ELF-1 (cell line): ENCODE measurements at places on chromosomes 12 and 14.

- no peak for DNase-seq
Observed at GRCh38 chr12:123142518-123142840, 8.4 kb downstream of the PITPNM2 start.

- no peak for DNase-seq
Observed at GRCh38 chr12:79956896-79957295, 22.0 kb upstream of the PPP1R12A start.

DNA sequence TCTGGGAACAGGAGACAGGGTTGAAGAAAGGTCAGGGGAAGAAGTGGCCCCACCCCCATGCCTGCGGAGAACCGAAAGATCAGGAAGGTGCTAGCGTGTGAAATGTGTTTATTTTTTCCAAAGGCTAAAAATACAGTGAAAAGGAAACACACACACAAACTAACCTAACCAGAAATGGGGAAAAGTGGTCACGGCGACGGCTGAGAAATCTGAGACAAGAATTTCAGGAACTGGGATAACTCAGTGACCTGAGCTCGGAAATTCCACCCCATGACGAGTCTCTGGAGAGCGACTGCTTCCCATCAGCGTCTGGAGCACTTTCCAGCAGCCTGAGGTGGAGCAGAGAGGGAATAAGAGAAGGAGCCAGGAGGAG lies 16.6 kb upstream of the RND1 start:
- peak; percentile 80 for DNase-seq

- DNase-seq = no peak
Observed at GRCh38 chr12:79424109-79424721, 266.5 kb downstream of the PAWR start.

DNA sequence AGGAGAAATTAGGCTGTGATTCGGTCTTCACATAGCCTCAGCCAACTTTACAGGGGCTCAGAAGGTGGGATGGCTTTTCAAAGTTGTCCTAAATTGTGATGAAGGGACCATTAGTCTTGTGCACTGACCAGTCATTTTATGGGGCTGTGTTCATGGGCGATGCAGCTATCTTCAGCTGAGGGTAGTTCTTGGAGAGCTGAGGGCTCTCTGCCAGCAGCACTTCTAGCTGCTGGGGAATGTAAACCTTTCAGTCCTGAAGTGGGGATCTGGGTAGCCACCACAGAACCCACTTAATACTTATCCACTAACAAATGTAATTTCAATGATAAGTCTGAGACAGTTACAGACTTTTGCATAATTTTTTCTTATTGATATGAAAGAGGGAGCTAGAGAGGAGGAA lies 270.6 kb downstream of the AEBP2 start:
- DNase-seq = no peak

DNA sequence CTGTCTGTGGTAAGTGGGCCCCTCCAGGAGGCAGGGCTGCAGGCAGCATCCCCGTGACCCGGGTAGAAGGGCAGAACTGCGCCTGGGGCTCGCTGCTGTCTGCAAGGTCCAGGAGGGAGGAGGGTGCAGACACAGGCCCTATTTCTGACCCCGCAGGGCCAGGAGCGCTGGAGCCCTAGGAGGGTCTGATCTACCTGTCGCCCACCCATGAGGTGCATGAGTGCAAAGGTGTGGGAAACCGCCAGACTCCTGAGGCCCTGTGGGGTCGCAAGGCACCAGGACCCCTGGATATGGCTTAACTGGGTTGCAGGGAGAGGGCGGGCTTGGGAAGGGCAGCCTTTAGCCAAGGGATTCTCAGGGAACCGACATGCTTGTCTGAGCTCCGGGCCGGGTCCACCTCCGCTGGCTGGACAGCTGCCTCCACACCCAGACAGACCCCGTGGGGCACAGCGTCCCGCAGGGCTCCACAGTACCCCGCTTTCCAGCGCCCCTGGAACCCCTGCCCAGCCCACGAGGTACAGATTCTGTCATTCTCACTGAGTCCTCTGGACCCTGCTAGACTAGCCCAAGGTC lies 72.9 kb upstream of the TSPAN11 start:
- DNase-seq = no peak

DNA sequence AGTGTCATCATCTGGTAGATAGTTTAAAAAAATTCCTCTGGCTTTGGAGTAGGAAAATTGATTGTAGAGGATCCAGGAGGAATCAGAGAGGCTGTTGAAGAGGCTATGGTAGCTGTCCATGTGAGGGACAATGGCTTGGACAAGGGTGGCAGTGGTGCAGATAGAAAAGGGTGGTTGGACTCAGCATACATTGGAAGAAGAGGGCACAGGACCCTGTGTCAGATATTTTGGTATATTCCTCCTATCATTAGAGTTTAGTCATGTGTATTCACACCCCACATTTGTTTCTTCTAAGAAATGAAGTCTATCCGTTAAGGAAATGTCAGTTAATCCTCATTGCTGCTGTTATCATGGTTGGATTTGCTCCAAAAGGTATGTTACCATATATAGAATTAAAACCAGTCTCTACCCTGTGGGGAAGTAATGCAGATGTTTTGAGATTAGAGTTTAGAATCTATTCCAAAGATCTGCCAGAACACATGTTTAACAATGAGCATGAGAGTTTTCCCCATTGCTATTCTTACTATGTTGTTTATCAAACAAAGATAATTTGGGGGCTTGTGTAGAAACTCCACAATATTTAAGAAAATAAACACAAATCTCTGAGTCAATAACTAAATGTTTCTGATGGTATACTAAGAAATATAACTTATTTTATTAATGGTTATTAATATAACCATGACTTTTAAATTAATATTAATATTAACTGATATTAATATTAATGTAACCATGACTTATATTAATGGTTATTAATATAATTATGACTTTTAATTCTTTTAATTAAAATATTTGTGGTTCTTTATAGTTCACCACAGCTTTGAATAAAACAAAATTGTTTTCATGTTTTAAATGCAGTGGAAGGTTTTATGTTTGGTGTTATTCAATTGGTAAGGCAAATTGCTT lies 80.9 kb downstream of the CRADD start:
- no peak for DNase-seq

- DNase-seq = no peak
Observed at GRCh38 chr14:22213120-22213519, 375.9 kb downstream of the DAD1 start.

DNA sequence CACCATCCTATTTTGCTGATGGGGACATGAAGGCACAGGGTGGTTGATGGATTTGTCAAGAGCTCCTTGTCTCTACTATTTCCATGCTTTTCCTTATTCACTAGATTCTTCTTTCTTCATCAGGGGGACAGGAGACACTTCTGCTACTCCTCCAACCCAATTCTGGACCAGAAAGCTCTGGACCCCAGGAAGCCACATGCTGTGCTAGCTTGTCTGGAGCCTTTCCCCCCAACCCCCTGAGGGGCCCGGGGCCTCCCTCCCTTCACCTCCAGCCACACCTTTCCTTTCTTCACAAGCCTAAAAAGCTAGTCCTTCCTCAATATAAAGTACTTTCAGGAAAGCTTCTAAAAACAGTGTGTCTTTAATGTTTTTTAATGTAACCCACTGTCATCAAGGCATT lies 75.1 kb upstream of the CAPRIN2 start:
- no peak for DNase-seq

DNA sequence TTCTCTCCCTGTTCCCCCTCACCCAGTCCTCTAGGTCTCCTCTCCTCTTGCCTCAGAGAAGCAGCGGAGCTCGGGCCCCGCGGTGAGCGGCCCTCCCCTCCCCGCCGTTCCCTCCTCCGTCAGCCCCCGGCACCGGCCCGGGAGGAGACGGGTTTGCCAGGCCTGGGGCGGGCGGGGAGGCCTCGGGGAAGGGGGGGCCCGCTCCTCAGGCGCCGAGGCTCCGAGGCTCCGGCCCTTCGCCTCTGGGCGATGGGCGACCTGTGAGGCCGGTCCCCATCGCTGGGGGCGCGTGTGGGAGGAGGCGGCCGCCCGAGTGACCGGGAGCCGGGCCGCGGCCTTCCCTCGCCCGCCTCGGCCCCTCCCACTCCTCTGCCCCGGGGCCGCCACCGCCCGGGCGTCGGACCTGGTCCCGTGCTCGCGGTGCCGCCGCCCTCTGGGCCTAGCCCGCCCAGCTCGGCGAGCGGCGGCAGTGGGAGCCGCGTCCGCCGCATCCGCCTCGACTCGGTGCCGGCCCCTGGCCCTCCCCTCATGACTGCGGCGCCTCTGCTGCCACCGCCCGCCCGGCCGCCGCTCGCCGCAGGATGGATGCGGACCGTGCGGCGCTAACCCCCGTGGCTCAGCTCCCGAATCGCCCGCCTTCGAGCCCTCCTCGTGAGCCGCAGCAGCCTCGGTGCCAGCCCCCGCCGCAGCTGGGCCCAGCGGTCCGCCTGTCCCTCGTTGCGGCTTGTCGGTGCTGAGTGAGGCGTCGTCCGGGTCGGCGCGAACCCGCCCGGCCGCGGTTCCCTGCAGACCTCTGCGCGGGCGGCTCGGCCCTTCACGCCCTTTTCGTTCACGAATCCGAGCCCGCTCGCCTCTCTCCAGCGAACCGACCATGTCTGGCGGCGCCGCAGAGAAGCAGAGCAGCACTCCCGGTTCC lies 574 bp downstream of the WNK1 start:
- DNase-seq = peak; percentile 50

GRCh38 chr12:48044396-48044795 lies 40.1 kb upstream of the COL2A1 start:
- DNase-seq = no peak

DNA sequence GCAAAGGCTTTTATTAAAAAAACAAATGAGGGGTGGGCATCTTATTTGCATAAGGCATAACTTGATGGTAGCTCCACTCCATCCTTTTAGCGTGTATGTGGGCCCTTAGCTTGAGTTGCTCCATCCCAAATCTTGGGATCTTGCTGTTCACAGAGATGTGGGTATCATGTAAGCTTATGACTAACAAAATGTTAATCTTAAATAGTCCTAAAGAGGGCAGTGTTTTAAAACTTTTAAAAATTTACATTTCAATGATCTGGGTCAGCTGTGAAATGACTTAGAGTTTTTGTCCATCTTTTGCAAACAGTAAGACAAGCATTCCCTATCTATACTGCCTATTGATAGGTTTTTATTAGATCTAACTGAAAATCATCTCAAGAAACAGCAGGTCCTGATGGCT lies 86.0 kb downstream of the SLCO1A2 start:
- DNase-seq = no peak

DNA sequence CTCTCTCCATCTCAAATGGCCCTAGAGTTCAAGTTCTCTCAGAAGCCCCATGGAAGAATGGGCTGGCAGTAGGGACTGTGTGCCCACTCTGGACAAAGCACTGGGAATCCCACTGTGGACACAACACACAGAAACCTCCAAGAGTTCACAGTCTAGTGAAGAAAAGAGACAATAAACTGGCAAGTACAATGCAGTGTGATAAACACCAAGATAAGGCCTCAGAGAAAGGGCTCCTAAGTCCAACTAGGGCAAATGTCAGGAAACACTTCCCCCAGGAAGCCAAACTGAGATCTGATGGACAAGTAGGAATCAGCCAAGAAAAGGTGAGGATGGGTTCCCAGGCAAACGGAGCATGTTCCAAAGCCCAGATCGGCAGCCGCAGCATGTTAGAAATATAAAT lies 5.4 kb downstream of the VSIG10 start:
- no peak for DNase-seq

- peak; percentile 9 for DNase-seq
Observed at GRCh38 chr12:12839873-12840579, 26.9 kb downstream of the DDX47 start.

DNA sequence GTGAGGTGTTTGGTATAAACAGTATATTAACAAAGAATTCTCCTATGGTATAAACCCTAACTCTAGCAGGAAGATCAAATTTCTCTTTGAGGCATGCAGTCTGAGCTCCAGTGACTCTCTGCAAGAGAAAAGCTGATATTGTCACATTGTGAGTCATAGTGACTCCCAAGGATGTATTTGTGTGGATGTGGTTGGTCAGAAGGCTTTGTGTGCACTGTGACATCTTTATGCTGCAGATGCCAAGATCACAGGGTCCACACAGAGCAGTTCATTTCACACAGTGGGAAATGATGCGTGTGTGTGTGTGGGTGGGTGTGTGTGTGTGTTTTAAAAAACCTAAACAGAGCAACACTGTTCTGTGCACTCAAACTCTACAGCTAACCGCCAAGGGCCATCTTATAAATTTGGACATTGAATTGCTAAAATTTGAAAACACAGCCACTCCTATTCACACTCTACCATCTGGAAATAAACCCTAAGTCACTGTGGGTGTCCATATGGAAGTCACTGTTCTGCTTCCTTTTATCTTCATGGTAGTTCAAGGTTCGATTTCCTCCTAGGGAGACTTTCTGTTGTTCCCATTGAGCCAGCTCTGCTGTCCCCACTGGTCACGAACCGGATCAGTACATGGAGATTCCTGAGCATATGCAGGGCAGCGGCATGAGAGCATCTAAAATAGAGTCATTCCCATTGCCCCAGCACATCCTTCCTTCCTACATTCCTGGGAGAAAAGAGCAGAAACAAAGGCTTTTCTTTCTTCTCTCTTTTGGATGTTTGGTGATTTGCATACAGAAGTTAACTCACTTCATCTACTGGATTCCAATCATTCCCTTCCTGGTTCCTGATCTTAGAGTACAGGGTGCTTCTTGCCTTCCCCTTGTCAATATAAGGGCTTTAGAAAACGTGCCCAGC lies 727.6 kb downstream of the DIO2 start:
- peak; percentile 23 for DNase-seq

DNA sequence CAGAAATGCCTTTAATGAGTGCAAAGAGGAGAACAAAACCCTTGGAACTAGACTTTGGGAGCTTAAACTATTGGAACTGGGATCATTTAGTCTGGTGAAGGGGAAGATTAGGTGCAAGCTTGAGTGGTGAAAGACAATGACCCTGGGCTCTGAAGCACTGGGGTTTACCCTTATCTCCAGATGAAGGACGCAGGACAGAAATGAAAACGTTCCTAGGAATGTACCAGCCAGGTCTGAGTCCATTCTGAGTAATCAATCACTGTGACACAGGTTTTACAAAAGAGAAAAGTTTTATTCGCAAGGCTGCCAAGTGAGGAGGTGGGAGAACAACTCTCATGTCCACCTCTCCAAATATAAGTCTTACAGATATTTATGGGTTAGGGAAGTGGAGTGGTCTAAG lies 249.1 kb downstream of the LRIG3 start:
- no peak for DNase-seq

DNA sequence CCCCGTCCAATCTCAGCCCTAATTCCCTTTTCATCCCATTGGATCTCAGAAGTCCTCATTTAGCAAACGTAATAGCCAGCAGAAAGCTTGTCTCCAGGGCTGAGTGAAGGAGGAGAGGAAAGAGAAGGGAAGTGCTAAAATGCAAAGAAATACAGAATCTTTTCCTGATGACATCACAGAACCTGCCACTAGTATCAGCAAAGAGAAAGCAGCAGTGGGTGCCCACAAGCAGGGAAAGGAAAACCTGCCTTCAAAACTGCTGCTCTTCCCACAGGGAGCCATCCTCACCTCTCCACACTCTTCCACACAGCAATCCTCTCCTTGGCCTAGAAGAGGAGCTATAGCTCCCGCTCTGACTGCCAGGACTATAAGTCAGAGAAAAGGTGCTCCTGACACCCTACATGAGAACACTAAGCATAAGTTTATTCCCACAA lies 11.3 kb downstream of the MED13L start:
- DNase-seq = no peak

GRCh38 chr12:132379996-132380395 lies 50.6 kb upstream of the GALNT9 start:
- no peak for DNase-seq

GRCh38 chr12:54146506-54147145 lies 42.2 kb downstream of the SMUG1 start:
- no peak for DNase-seq
